NCI-H2171 (cell line): ENCODE measurements at places on chromosomes 3 and 15.

- DNase-seq = no peak
These were observed 80.6 kb downstream of the PCOLCE2 start for GRCh38 chr3:142808103-142808917.

- no peak for DNase-seq
These were observed 92.9 kb upstream of the GK5 start for GRCh38 chr3:142318331-142318730.

GRCh38 chr3:3578718-3579117 lies 220.5 kb upstream of the LRRN1 start:
- no peak for DNase-seq

- no peak for DNase-seq
These were observed 1.5 kb upstream of the TCF12 start for GRCh38 chr15:56916825-56917477.

- DNase-seq = no peak
These were observed 11.6 kb upstream of the SLC6A20 start for GRCh38 chr3:45807681-45808540.

- no peak for DNase-seq
These were observed 1.6 kb upstream of the ITGA11 start for GRCh38 chr15:68433551-68433950.

- DNase-seq = no peak
These were observed 215.0 kb downstream of the MECOM start for GRCh38 chr3:169448501-169448900.

- DNase-seq = no peak
These were observed 74.7 kb upstream of the THBS1 start for GRCh38 chr15:39506146-39506545.

DNA sequence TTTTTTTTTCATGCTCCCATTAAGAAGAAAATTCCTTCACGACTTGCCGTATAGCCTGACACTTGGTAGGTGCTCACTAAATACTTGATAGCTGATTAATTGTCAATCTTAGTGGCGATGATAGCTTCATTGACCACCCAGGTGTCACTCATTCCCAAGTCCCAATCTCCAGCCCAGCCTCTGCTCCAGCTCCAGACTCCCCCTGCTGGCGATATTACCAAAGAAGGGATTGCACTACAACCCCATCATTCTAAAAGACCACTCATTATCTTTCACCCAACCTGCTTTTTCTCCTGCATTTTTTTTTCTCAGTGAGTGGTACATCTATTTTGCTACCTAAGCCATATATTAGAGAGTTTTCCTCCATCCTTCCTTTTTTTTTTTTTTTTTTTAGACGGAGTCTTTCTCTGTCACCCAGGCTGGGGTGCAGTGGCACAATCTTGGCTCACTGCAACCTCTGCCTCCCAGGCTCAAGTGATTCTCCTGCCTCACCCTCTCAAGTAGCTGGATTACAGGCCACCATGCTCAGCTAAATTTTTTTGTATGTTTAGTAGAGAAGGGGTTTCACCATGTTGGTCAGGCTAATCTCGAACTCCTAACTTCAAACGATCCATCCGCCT lies 19.5 kb upstream of the COMMD2 start:
- DNase-seq = peak; percentile 23

DNA sequence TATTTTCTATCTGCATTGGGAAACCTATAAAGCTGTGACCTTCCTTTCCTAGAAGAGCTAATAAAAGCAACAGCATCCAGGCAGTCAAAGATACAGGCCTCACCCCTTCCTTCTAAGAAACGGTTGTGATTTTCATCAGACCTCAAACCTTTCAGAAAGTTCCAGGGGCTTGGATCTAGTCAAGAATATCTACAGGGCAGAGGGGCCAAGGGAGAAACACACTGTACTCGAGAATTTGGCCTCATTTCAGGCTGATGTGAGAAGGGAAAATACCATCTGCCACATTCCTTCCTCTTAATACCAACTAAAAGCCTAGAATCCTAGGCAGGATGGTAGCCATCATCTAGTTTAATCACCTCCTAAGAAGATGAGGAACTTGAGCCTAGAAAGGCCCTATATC lies 24.5 kb upstream of the BCL6 start:
- no peak for DNase-seq

DNA sequence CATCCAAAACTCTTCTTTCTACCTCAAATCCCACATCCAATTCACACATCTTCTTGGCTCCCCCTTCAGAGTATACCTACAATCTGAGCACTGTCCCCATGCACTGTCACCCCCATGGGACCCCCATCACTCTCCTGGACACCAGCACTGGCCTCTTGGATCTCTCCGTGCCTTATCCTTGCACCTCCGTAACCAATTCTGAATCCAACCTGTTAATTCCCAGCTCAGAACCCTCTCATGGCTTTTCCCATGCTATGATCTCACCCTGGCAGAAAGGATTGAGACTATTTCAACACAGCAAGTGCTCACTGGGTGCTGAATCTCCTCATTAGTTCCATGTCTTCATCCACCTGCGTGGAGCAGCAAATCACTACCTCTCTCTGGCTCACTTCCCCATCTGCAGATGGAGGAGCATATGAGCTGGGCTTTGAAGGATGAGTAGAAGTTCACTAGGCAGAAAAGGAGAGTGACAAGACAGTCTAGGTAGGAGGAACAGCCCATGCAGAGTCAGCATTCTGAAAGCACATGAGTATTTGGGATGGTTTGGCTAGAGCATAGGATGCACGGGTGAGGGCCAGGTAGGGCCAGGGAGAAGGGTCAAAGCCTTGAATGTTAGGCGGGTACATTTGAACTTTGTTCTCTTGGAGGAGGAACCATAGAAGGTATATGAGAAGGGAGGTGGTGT lies 48.7 kb downstream of the SLC6A6 start:
- DNase-seq = no peak
